ENCODE measurements at places on chromosomes 1 and 21.

DNA sequence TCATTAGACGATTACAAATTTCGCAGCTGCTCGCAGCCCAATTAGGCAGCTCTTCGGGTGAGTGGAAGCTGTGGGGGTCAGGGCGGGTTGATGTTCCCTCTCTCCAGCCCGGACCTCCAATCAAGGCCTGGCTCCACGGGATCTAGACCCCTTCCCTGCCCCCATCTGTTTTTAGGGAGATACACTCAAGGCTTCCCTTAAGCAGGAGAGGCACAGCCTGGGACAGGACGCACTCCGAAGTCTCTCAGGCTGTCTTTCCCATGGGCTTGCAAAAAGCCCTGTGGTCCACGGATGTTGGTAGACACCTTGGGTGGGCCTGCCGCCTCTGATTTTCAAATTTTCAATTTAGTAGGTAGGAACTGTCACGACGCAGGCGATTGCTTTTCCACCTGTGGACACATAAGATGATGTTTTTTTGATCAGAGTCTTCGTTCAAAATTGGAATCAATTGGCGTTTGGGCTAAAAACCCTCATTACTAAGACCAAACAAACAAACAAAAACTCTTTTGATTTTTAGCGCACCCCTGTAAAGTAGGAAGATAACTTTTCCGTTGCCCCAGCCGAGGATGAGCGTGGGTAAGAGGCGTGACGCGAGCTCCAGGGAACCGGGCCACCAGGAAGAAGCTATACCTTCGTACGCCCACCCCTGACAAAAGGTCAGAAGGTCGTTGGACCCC, 2.5 kb upstream of the LHX8 start:
- DNase-seq: no peak

- DNase-seq: peak; percentile 26
Measured at GRCh38 chr1:223363057-223363855, 720 bp downstream of the SUSD4 start.

- DNase-seq: no peak
Measured at GRCh38 chr1:51669816-51670215, 52.9 kb downstream of the OSBPL9 start.

- DNase-seq: no peak
Measured at GRCh38 chr1:40712997-40713396, 21.5 kb downstream of the NFYC start.

GRCh38 chr1:44251989-44252671, 38.9 kb downstream of the DMAP1 start:
- DNase-seq: no peak

DNA sequence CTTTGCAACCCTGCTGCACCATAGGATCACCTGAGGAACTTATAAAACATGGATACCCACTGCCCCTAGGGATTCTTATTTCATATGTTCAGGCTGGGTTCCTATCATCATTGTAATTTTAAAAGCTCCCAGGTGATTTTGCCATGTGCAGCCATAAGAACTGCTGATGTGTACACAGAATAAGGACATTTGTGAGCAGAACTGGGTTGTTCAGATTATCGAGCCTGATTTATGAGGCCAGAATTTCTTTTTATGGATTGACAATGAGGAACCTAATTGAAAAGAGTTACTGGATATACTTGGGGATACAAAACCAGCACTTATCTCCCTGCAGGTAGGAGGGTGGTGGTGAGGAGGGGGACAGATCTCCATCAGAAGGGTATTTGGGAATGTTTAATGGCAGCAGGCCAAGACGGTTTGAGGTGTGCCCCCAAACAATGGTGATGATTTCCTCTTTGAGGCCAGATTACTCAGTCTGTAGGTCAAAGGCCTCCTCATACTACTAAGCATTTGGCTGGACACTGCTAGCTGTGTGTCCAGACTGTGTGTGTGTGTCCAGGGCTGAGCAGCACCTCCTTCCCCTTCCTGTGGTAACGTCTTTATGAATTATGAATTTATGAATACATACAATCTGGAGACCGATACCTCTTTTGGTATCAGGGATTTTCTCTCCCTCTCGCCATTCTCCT, 18.9 kb downstream of the NOS1AP start:
- no peak for DNase-seq

- DNase-seq: no peak
Measured at GRCh38 chr1:31272369-31272768, 24.2 kb downstream of the SNRNP40 start.

GRCh38 chr1:93566227-93566626, 115.4 kb downstream of the BCAR3 start:
- DNase-seq: no peak

DNA sequence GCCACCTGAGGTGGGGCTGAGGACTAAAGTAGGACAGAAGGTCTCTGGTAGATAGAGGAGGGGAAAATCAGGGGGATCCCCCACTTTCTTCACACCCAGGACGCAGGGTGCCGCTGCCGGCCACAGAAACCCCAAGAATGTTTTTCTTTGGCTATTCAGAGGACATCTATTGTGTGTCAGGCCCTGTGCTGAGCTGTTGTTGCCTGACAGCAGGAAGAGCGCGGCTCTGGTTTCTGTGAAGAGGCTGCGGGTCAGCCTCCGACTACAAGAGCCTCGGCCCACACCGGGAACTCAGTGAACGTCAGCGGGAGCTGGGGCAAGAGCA, 407 bp upstream of the PIGV start:
- no peak for DNase-seq

- no peak for DNase-seq
Measured at GRCh38 chr1:99240621-99241020, 23.7 kb upstream of the PLPPR4 start.

DNA sequence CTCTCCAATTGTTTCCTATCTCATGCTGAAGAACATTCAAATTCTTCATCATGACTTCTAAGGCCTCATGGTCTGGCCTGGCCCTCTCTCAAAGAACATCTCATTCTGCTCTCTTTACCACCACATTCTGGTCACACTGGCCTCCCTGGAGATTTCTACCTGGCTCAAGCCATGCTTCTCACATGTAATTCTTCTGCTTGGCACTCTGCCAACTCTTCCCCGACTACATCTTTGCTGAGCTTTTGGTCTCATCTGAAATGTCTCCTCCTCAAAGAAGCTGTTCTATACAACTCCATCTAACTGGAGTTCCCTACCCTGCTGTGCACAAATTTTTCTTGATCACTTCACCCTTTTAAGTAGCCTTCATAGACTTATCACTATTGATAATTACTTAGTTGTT, 1.4 kb upstream of the TBX19 start:
- DNase-seq: no peak

GRCh38 chr1:180528868-180529470, 26.6 kb upstream of the ACBD6 start:
- DNase-seq: no peak

DNA sequence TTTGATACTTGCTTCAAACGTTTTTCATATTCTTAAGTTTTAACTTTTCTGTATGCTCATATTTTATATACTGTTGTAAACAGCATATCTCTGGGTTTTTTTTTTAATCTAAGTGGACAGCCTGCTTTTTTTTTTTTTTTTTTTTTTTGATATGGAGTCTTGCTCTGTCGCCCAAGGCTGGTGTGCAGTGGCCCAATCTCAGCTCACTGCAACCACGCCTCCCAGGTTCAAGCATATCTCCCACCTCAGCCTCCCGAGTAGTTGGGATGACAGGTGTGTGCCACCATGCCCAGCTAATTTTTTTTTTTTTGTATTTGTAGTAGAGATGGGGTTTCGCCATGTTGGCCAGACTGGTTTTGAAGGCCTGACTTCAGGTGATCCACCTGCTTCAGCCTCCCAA, 1.2 kb downstream of the TBCE start:
- no peak for DNase-seq

DNA sequence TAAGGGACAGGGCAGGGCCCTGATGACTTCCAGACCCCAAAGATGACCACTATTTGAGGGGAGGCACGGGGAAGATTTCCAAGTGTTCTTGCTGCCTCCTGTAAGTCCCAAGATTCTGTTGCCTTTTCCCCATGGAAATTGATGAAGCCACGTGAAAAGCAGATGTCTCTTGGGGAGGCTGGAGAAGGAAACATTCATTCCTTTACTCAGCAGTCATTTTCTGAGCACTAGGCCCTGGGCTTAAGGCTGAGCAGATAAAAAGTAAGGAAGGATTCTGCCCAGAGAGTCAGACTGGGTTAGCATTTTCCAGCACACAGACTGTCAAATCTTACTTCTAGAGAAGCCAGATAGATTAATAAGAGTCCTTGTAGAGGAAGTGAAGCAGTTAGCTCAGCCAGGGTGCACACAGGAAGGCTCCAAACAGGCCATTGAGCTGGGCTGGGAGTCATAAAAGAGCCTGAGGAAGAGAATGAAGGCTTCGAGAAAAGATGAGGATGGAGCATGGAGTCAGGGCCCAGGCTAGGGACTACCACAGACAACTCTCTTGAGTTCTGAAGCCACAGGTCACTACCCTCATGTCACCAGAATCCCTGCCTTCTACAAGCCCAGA, 10.1 kb downstream of the EXTL1 start:
- DNase-seq: no peak

- peak; percentile 22 for DNase-seq
Measured at GRCh38 chr1:220680085-220680687, 10.0 kb upstream of the C1orf115 start.

DNA sequence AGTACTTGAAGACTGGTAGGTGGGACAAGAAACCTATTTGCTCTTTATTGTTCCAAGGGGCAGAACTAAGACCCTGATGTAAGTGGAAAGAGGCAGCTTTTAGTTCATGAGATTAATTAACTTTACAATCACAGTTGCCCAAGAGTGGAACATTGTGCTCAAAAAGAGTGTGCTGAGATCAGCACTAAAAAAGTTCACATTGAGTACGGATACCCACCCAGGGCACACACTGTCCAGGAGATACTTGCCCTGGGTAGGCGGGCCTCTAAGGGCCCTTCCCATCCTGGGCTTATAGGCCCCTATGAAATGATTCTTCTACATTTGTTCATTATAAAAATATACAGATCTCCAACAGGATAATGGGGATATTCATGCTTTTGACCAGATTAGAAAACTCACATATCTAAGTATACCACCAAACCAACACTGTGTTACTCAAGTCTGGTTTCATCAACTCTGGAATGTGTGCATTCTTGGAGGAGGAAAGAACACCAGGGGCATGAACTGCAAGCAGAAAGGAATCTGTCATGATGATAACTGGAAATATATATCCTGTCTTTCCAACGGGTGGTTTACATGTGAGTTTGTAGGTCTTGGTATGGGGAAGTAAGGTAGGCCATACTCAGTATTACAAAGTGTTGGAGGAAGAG, 626.2 kb downstream of the SMYD3 start:
- no peak for DNase-seq

DNA sequence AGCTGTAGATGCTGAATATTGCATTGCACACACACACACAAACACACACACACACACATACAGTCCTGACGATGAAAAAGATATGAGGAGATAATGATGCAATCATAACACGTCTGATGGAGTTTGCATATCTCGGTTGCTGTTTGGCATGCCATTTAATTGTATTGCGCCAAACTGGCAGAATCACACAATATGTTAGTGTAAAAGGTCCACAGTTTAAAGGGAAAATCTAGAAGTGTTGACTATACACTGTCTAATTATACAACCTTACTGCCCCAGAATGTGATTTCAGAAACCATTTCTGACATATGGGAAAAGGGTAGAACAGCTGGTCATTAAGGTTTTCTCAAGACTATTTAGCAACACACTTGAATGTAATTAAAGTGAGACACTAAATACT, 123.7 kb upstream of the PROX1 start:
- DNase-seq: no peak

GRCh38 chr1:231187571-231187970, 25.7 kb downstream of the TRIM67 start:
- DNase-seq: no peak

DNA sequence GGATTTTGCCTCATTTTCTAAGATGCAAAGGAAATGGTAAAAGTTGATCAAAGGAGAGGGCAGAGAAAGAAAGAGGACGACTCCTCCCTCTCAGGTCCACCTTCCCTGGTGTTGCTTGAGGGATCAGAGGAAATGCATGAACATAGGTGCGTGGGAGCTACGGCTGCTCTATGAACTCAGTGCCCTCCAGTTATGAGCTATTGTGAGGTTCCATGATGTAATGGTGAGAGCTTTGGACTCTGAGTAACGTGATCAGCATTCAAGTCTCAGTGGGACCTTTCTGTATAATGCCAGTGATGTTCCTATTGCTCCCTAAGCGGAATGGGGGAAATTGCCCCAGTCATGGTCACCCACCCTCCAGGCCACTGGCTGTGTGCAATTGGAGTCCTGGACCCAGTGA, 25.9 kb upstream of the NBPF3 start:
- DNase-seq: no peak

- DNase-seq: no peak
Measured at GRCh38 chr1:52662645-52663313, 29.8 kb downstream of the SHISAL2A start.

GRCh38 chr1:206021626-206022365, 1.9 kb downstream of the CTSE start:
- no peak for DNase-seq

DNA sequence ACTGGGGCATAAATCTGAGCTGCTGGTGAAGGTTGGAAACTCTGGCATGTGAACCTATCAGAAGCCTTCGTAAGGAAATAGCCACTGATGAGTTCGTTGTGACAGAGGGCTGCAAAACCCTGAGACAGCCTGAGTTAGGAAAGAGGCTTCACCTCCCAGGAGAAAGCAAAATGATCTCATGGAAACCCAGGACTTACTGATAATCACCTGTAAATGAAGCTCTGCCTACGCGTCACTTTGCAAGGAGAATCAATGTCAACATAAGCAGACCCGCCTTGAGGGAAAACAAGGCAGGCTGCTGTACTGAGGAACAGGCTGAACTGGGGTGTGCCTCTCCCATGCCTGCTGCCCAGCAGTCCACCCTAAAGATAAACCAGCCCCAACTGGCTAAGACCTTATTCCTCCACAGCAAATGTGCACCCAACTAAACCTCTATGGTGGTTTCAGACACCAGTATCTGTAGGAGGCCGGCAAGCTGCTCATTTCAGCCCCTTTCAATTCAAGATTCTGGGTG, 46.8 kb upstream of the SLC44A3 start:
- DNase-seq: no peak

DNA sequence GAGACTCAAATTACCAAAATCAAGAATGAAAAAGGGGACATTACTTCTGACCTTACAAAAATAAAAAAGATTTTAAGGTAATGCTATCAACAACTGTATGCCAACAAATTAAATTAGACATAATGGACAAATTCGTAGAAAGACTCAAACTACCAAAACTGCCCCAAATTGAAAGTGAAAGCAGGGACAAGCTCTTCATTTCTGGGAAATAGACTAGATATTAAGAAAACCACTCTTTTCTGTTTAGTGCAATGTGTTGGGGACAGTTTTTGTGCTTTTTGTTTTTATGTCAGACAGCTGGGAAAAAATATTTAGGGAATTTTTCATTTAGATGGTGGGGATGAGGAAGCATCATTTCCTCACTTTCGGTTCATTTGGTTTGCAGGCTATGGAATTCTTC, 4.9 kb upstream of the GBP1 start:
- no peak for DNase-seq

GRCh38 chr21:45445369-45445768, 40.4 kb downstream of the COL18A1 start:
- DNase-seq: no peak

- no peak for DNase-seq
Measured at GRCh38 chr1:119646521-119647227, 1.4 kb downstream of the ZNF697 start.

- DNase-seq: no peak
Measured at GRCh38 chr1:211329764-211330201, 3.1 kb downstream of the TRAF5 start.

All from renal cortex interstitium (tissue), 15 donors.